CD4-positive, alpha-beta T cell treated with Interleukin-4 for 4 hours (primary cell): ENCODE measurements at places on chromosomes 3 and 15.

GRCh38 chr15:28888302-28888894 lies 2.6 kb downstream of the APBA2 start:
- no peak for DNase-seq

DNA sequence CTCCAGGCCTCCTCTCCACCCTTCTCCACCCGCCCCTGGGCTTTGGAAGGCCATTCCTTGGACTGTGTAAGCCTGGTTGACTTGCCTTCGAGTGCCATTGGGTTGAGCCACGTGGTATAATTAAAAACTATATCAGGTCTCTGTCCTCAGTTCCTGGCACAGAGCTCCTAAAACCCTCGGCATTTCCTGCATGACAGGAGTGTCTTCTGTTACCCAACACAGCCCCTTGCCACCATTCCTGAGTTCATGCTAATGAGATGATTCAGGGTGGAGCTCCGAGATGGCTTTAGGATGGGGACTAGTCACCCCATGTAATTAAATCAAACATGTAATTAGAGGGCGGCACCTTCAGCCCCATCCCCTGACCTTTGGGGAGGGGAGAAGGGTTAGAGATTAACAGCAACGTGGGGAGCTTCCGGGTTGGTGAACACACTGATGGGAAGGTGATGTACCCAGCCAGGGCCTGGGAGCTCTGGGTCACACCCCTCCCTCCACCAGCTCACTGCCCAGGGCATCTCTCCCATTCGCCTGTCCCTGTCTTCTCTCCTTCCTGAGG lies 256.4 kb downstream of the FAM43A start:
- DNase-seq, result no peak

- no peak for DNase-seq
Measured at GRCh38 chr3:159892171-159892795, 96.4 kb upstream of the IL12A start.

- no peak for DNase-seq
Measured at GRCh38 chr15:32643907-32644445, 2.5 kb downstream of the SCG5 start.

DNA sequence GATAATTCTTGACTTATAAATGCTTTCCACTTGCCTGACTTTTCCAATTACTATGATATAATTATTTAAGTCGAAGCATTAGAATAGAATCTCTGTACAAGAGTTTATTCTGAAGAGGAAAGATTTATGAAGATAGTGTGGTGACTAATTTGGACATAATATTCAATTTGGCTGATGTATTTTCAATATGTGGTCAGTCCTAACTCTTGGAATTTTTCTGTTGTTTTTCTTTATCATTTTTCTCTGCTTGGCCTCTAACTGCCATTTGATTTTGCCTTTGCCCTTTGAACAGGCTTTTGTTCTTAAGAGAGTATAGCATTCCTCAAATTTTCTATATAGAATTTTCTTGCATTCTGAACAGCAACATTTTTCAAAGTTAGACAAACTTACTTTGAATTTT lies 2.6 kb upstream of the MDFIC2 start:
- no peak for DNase-seq

DNA sequence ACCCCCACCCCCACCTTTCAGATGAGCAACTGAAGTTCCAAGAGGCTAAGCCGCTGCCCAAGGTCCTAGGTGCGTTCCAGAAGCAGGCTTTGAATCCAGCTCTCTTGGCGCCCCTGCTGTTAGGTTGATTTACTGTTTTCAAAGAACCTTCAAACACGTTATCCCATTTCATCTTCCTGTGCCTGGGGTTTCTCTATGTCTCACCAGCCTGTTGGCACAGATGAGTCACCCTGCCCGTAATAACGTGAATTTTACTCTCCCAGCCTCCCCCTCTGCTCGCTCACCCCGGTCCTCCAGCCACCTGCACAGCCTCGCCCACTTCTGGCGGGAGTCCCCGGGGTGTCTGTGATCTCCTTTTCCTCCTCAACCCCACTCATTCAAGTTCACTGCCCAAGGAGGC lies 13.0 kb upstream of the TSEN2 start:
- peak; percentile 28 for DNase-seq

GRCh38 chr3:160826991-160827390 lies 71.0 kb downstream of the PPM1L start:
- DNase-seq, result no peak
